ENCODE measurements at places on chromosomes 11 and 22.

- no peak for DNase-seq
These were observed 19.9 kb downstream of the SERGEF start for GRCh38 chr11:17992916-17993315.

GRCh38 chr11:123107945-123108495 lies 46.1 kb upstream of the HSPA8 start:
- no peak for DNase-seq

GRCh38 chr22:39703928-39704639 lies 133.5 kb downstream of the CACNA1I start:
- DNase-seq = no peak

DNA sequence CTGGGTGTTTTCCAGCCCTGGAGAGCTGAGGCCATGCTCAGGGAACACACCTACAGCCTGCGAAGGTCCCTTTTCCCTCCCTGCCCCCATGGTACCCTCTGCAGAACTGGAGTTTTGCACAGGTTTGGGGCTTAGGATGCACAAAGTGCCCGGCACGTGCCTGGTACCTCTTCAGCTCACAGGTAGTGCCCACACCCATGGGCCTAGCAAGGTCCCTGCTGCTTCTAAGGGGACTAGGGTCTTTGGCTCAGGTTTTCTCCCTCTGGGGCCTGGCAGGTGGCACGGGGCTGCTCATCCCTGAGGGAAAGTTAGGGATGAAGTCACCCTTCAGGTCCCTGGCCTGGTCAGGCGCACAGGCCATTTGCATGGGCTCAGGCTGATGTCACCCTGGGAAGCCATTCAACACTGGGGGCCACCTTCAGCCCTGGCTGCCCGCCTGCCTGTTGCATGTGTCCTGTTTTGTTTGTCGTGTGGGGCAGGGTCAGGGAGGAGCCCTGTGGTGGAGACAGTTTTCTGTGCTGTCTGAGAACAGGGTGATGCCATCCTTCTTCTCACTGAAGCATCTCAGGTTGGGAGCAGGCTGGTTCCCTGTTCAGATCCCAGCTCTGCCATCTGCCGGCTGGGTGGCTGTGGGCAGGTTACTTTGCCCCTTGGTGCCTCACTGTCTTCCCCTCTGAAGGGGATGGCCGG lies 68.3 kb upstream of the CRYBB3 start:
- no peak for DNase-seq

DNA sequence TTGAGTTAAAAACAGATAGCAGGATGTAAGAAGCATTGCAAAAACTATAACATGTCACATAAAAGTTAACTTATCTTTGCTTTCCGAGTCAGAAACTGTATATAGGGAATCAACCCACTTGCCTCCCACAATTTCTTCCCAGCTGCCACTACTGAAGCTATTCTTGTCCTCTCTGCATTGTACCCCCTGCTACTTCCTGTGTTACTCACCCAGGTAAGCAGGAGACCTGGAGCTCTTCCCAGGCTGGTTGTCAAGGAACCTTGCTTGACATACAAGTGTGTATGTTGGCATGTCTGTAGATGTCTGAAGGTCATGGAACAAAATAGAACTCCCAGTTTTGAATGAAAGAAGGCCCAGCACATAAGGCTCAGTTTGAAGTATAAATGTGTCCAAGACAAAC lies 74.3 kb upstream of the LRRC4C start:
- DNase-seq = no peak

DNA sequence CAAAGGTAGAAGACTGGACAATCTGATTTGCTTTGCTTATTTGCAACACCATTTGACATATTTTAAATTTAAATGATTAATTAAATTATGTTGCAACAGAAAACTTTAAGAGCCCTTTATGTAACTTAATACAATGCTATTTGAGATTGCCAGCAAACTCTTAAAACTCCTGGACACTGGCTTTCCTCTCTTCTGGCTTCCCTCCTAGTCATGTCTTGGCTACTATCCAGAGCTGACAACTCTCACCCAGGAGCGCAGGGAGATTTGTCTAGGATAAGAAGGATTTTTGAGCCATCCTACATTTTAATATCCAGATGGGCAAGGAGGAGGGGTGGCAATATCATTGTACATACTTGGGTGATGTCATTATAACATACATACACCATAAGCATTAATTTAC lies 134.3 kb downstream of the ELP4 start:
- DNase-seq = no peak

- no peak for DNase-seq
These were observed 5.3 kb downstream of the PELI3 start for GRCh38 chr11:66472054-66472453.

DNA sequence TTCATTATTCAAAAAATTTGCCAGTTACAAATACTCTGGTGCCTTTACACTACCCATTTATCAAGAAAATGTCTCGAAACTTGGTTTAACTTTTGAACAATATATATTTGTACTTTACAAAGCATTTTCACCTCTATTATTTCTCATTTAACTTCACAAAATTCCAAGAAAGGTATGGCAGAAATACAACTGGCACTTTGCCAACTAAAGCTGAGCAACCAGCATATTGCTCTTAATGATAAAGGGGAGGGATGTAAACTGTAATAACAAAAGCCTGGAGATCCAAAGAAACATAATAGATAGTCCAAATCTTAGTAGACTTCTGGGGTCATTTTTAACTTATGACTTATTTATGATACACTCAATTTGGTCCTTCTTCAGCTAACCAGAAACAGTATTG lies 7.7 kb downstream of the PITPNB start:
- no peak for DNase-seq

DNA sequence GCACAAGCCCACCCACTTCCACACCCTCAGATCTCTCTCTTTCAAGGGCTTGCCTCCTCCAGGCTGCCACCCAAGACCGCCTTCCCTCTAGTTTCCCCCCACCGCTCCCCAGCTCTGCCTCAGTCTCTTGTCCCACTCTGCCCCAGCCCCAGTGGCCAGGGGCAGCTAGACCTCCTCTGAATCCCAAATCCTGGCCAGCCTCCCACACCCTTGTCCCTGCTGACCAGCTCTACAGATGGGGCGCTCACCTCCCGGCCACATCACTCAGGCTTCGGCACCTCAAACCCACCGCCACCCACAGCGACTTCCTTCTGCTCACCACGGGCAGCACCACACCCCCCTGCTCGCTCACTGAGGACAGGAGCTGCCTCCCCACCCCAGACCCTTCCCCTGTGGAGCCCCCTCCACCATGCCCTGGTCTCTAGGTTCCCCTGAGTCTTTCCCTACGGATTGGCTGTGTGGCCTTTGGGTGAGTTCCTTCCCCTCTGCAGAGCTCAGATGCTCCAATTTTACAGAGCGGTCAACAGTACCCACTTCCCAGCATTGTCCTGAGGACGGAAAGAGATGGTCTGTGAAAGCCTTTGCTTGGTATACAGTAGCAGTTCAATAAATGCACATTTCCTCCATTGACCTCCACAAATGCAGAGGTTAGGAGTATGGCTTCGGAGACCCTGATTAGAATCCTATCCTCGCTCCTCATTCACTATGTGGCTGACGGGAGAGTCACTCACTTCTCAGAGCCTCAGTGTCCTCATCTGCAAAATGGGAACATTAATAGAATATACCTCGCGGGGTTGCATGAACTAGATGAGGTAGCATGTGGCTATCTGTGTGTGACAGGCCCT lies 11.5 kb upstream of the SPI1 start:
- DNase-seq = no peak

GRCh38 chr11:84419616-84420015 lies 1133.4 kb upstream of the CCDC90B start:
- no peak for DNase-seq

DNA sequence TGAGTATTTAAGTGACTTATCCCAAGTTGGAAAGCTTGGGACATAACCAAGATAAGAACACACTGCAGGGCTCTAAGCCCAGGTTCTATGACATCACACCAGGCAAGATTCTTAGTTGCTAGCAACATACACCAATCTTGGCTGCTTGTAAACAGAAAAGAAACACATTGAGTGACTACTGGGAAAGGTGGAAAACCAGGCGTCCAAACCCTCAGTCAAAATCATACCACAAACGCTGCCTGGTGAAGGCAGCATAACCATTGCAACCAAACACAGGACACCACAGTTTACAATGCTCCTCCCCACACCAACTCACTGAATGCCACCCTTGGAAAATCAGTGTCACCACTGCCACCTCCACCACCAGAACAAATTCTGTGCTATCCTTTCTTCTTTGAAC lies 379.9 kb downstream of the TTC28 start:
- DNase-seq = no peak

DNA sequence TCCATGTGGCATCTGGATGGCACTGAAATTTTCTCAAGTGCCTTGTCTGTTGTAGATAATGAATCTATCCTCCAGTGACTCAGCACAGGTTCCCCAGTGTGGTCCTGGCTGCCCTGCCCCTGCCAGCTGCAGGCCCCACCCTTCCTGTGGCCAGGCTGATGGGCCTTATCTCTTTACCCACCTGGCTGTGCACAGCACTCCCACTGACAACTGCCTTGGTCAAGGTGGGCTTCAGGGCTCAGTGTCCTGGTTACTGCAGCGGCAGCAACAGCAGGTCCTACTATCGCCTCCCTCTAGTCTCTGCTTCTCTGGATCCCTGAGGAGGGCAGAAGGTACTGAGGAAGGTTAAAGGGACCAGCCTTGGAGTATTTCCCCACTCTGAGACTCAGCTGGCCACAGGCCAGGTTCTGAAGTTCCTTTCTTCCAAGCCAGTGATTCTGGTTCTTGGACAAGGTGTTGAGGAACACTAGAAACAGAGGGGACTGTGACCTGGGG lies 3.1 kb downstream of the HMBS start:
- DNase-seq = no peak

GRCh38 chr22:38923463-38924346 lies 33.7 kb upstream of the APOBEC3A start:
- DNase-seq = no peak
